ENCODE measurements at places on chromosomes 5 and 9. TPM values are rescaled to one million over a fixed set of nuclear protein-coding genes. Genes with fewer than 3 reads are reported as not detected.

The TICAM2 gene
- total RNA-seq = 1.6 TPM

The CTXN3 gene
- not detected for total RNA-seq

The RNF224 gene
- total RNA-seq = not detected

The EDIL3 gene
- 73.9 TPM for total RNA-seq

The CBY3 gene
- not detected for total RNA-seq

The GAPT gene
- not detected for total RNA-seq

The CARTPT gene
- not detected for total RNA-seq

The NEUROG1 gene
- not detected for total RNA-seq

The HEXB gene
- 132 TPM for total RNA-seq

The TYRP1 gene
- total RNA-seq = 0.23 TPM

The GRIA1 gene
- not detected for total RNA-seq

The NR5A1 gene
- not detected for total RNA-seq

The PCDHGB2 gene
- total RNA-seq = 0.77 TPM

The SLC6A3 gene
- not detected for total RNA-seq

The FBXL17 gene
- 12.1 TPM for total RNA-seq

The BOD1 gene
- total RNA-seq = 63.5 TPM

Data from pericardium fibroblast (primary cell).